Tibial nerve (tissue), 4 donors: ENCODE measurements at places on chromosomes 6 and 20. TPM values are rescaled to one million over a fixed set of nuclear protein-coding genes. Genes with fewer than 3 reads are reported as not detected.

DNA sequence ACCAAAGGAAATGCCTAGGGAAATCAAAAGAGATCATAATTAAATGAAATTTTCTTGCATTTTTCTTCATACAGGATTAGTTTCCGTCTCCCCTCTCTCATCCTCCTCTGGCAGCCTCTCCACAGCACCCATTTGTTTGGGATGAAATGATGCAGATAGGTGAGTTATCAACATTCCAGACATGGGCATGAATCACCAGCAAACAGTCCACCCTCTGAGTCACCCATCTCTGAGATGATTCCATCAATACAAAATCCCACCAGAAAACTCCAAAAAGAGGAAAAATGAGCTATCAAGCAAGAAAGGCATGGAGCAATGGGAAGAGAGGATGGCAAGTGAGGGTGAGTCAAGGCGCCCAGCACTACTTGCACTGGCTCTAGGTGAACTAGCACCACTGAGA is 11.4 kb downstream of the MC3R start:
- no peak overlapping the region for H3K4me3 ChIP-seq
- H3K4me1 ChIP-seq = no peaks in the 10 kb centered on the region

HLA-DOB gene
- total RNA-seq = 3.5 TPM

DNA sequence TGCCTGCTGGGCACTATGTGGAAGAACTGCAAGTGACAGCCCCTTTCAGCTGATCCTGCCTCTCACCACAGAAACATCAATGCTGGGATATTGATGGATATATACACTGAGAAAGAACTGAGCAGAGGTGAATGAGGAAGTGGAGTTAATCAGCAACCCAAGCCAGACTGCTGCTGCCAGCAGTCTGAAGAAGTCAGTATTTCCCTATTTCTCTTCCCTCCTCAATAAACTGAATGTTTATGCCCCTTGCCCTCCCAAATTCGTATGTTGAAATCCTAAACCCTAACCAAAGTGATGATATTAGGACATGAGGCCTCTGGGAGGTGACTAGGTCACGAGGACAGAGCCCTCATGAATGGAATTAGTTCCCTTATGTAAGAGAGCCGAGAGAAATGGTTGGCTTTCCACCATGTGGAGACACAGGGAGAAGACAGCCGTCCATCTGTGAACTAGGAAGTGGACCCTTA is 76.3 kb downstream of the CDK19 start:
- DNase-seq = peak; percentile 48
- H3K4me1 ChIP-seq = no peaks in the 10 kb centered on the region
- H3K36me3 ChIP-seq = no peaks in the 10 kb centered on the region
- peak overlapping the region; percentile 6 for H3K27ac ChIP-seq
- H3K27me3 ChIP-seq = no peaks in the 10 kb centered on the region

- H3K27ac ChIP-seq = no peak overlapping the region
- H3K27me3 ChIP-seq = peaks cover 54% of the 10 kb centered on the region
- DNase-seq = no peak
- no peaks in the 10 kb centered on the region for H3K4me1 ChIP-seq
Measured at GRCh38 chr20:43190332-43190953, 737 bp upstream of the PTPRT start.

ARMC2 gene
- 11.1 TPM for total RNA-seq

DNA sequence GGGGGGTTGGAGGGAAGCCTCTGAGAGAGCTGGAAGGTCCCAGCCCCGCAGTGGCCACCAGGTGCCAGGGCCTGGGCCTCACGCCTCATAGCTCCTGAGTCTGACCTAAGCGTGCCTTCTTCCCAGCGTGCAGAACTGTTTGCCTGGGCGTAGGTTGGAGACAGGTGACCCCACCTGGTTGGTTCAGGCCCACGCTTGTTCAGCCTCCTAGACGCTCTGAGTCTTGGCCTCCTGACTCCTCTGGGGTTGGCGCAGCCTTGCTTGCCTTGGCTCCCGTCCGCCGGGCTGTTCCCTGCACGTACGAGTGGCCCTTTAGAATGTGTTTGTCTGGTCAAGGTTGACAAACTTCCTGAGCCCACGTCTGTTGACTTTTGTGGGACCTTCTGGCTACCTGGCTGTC is 70.8 kb downstream of the EYA2 start:
- no peaks in the 10 kb centered on the region for H3K36me3 ChIP-seq
- no peak for DNase-seq
- H3K4me1 ChIP-seq = peaks cover 6% of the 10 kb centered on the region
- H3K4me3 ChIP-seq = no peak overlapping the region

DNA sequence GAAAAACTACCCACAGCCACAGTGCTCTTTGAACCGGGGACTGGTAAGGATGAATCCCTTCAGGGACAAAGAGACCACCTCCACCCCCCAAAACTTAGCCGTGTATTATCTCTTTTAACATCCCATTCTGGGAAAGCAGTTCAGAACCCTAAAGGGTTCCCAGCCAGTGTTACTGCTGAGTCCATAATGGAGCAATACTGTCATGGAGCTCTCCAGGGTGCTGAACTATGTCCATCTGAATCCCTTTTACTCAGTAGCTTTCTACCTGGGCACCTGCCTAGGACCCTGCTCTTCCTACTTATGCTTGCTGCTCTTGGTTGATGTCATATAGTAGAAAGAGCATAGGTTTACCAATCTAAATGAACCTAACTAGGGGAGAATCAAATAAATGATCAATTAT is 22.3 kb upstream of the SAYSD1 start:
- no peak overlapping the region for H3K4me3 ChIP-seq
- H3K4me1 ChIP-seq = no peaks in the 10 kb centered on the region
- no peaks in the 10 kb centered on the region for H3K36me3 ChIP-seq
- H3K27me3 ChIP-seq = no peaks in the 10 kb centered on the region

DNA sequence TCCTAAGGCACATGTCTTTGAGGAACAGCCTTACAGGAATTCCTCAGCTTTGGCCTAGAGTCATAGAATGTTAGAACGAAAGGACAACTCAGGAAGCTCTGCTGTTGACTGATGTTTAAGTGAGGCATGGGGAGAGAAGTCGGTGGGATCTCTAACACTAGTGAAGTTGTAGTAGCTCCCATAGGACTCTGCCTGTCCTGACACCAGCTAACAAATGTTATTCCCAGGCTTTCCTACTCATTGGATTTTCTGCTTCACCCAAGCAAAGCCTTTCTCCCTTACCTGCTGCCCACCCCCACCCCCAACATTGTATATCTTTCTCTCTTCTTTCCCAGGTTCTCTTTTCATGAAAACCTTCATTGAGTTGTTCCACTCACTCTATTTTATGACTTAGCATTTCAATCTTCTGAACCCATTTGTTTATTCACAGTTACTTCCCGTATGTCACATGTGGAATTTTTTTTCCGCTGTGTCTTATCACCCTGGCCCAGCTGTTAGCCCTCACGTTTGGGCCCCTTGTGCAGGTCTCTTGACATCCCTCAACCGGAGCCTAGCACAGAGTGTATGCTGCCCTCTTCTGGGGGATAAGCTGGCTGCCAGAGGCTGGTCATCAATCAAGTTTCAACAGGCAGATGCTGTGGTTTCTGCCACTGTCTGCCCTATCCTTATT is 39.2 kb upstream of the RNF8 start:
- H3K4me1 ChIP-seq = no peaks in the 10 kb centered on the region
- H3K36me3 ChIP-seq = no peaks in the 10 kb centered on the region
- H3K27ac ChIP-seq = no peak overlapping the region
- no peaks in the 10 kb centered on the region for H3K27me3 ChIP-seq

CLIC5 gene
- 6.6 TPM for total RNA-seq

HRH3 gene
- total RNA-seq = not detected

DNA sequence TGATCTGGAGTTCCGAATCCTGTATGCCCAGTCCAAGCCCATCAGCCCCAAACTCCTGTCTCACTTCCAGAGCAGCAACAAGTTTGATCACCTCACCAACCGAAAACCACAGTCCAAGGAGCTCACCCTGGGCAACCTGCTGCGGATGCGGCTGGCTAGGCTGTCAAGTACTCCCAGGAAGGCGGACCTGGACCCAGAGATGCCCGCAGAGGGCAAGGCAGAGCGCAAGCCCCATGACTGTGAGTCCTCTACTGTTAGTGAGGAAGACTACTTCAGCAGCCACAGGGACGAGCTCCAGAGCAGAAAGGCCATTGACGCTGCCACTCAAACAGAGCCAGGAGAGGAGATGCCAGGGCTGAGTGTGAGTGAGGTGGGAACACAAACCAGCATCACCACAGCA is 10.5 kb upstream of the DHX35 start:
- H3K27ac ChIP-seq = no peak overlapping the region
- DNase-seq = no peak
- H3K36me3 ChIP-seq = no peaks in the 10 kb centered on the region

ULBP1 gene
- total RNA-seq = not detected

DNA sequence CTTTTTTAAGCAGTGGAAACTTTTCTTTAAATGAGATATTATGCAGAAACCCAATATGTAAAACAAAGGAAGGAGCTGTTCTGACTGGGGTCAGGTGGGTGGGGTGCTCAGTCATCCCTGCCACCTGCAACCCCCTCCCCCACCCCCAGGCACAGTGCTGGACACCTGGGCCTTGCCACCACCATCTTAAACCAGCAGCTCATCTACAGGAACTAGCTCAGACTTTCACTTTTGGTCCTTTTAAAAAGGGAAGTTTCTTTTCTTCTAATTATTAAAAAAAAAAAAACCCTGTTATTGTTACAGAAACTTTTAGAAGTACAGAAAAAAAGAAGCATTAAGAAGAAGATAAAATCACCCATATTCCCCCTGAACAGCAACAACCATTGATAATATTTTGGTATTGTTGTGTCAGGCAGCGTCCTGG is 37.1 kb downstream of the PPP1R16B start:
- no peaks in the 10 kb centered on the region for H3K27me3 ChIP-seq
- H3K27ac ChIP-seq = no peak overlapping the region
- H3K4me1 ChIP-seq = no peaks in the 10 kb centered on the region
- no peaks in the 10 kb centered on the region for H3K36me3 ChIP-seq
- H3K4me3 ChIP-seq = no peak overlapping the region

PTCRA gene
- total RNA-seq = not detected

DNA sequence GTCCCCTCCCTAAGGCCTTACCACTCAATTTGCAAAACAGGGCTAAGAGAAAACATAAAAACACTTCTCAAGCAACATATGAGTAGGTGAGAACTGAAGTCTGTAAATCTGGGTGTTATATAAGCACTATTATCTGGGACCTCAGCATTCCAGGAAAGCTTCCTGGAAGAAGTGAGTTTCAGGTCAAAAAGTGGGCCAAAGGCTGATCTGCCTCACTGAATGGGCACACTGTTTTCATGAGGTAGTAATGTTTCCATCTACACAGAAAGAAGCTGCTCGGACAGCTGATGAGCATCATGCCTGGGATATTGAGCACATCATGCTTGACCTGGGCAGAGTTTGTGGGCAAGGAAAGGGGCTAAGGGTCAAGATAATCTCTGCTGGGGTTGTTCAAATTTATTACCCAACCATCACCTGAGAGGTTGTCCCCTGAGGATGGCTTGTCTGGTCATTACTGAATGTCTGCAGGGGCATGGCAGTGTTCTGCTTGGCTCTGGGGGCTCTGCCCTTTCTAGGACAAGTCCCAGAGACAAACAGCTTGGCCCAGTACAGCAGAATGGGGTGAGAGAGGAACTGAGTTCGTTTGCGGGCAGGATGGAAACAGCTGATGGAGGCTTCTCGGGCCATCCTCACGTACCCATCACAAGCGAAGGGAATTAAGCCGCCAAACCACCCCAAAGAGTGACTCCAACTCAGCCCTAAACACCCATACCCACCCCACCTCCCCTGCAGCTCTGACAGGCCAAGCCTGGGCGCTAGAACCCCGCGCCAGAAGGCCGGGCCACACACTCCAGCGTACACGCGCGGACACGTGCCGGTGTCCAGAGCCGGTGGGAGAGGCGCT is 1.2 kb upstream of the SYNJ2 start:
- H3K4me1 ChIP-seq = peaks cover 18% of the 10 kb centered on the region
- no peaks in the 10 kb centered on the region for H3K27me3 ChIP-seq
- no peaks in the 10 kb centered on the region for H3K36me3 ChIP-seq
- H3K27ac ChIP-seq = no peak overlapping the region
- no peak for DNase-seq

DNA sequence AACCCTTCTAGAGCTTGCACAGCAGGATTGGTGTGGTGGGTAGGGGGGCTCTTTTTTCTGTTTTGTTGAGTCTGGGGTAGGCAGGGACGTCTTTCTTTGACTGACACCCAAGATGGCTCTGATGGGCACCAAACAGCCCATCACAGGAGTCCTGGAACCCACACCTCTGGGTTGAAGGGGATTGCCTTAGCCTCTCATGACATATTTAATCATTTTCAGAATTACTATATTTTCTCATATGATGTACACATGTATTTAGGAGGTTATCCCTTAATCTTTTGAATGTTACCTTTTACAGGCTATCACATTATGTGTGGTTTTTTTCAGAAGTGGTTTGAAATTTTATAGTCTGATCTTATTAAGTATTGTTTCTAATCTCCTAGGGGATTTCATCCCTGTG is 64.6 kb downstream of the RPP40 start:
- H3K36me3 ChIP-seq = peaks cover 9% of the 10 kb centered on the region
- H3K27me3 ChIP-seq = no peaks in the 10 kb centered on the region
- no peak overlapping the region for H3K27ac ChIP-seq
- no peak for DNase-seq
- H3K4me1 ChIP-seq = peaks cover 6% of the 10 kb centered on the region

DNA sequence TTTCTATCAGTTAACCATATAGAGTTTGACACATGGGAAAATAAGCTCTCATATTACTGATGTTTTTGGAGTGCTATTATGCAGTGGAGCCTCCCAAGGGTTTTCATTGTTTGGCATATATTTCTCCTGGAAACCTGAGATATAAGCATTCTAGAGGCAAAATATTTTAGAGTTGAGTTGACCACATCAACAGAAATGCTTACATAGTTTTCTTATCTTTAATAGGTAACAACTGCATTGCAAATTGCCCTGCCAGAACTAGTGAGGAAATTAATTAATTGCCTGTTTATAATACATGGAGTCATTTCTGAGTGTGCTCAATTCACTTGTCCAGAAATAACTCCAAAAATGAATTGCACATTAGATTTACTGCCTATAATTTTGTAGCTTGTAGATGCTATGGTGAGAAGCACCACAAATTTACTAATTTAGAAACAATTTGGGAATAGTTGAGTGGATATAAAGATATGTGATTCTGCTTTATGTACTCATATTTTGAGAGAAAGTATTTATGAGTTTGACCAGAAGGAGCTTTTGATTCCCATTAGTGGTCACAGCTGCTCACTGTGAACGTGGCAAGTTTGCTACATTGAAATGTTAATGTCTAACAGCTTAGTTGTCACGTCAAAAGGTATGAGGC is 288.7 kb downstream of the CD109 start:
- no peak overlapping the region for H3K27ac ChIP-seq
- no peak overlapping the region for H3K4me3 ChIP-seq
- no peak for DNase-seq
- H3K27me3 ChIP-seq = no peaks in the 10 kb centered on the region
- no peaks in the 10 kb centered on the region for H3K4me1 ChIP-seq

DNA sequence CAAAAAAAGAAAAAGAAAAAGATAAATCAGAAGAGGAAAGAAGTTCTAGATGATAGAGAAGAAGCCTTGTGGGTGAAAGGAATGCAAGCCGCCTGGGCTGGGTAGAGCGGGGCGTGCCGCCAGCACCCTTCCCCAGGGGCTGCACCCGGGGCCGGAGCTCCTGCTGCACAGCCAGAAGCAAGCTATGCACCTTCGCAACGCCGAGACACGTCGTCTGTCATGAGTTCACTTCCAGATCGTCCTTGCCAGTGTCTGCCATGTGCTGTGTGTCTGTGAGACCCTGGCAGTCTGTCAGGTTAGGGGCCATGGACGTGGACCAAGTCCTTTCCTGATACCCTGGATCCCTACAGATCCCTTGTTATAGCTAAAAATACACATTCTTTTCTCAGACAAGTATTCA is 25.5 kb upstream of the ADRM1 start:
- no peaks in the 10 kb centered on the region for H3K4me1 ChIP-seq
- H3K36me3 ChIP-seq = no peaks in the 10 kb centered on the region
- no peaks in the 10 kb centered on the region for H3K27me3 ChIP-seq
- no peak for DNase-seq

GRCh38 chr20:48813446-48813747 is 14.4 kb downstream of the PREX1 start:
- H3K27ac ChIP-seq = no peak overlapping the region
- no peak for DNase-seq
- H3K27me3 ChIP-seq = no peaks in the 10 kb centered on the region
- H3K4me1 ChIP-seq = no peaks in the 10 kb centered on the region
- H3K4me3 ChIP-seq = no peak overlapping the region
- H3K36me3 ChIP-seq = no peaks in the 10 kb centered on the region
